ENCODE measurements at places on chromosomes 5 and 9.
A peak's percentile ranks its signal among the peaks of the same experiment; 100 is the strongest.

DNA sequence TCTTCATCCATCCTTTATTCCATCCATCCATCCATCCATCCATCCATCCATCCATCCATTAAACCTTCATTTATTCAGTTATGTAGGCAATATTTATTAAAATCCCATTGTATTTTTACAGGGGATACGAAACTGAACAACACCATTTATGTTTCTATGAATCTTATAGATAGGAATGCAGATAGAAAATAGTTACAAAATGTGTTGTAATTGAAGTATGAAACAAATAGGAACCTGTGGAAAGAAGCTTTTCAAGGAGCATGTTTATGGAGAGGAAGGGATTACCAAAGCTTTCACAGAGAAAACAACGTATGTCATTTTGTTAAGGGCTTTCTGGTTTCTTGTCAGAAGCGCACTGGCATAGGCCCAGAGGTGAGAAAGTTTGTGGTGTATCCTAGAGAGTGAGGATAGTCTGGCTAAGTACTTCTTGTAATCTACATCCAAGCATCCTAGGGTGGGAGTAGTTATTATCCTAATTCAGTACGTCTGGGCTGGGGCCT, 184.0 kb downstream of the CNTLN start:
- DNase-seq = no peak

- DNase-seq = peak; percentile 29
Observed at GRCh38 chr5:120655828-120656435, 191.8 kb downstream of the PRR16 start.

DNA sequence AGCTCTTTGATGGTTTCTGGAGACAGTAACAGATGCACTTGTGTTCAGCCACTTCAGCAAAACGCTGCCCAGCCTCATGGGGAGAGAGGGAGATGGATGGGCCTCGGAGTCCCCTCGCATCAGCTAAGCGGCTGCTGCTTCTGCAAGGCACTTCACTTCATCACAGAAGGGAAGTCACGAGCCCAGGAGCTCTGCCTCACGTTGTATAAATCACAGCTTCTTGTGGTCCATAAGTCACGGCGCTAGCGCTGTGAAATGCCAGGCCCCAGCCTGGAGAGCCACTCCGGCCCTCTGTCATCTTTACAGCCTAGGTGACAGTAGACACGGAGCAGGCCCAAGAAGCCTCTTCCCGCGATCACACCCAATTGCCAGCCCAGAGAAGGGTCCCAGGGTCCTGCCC, 23.4 kb downstream of the DBH start:
- DNase-seq = no peak

DNA sequence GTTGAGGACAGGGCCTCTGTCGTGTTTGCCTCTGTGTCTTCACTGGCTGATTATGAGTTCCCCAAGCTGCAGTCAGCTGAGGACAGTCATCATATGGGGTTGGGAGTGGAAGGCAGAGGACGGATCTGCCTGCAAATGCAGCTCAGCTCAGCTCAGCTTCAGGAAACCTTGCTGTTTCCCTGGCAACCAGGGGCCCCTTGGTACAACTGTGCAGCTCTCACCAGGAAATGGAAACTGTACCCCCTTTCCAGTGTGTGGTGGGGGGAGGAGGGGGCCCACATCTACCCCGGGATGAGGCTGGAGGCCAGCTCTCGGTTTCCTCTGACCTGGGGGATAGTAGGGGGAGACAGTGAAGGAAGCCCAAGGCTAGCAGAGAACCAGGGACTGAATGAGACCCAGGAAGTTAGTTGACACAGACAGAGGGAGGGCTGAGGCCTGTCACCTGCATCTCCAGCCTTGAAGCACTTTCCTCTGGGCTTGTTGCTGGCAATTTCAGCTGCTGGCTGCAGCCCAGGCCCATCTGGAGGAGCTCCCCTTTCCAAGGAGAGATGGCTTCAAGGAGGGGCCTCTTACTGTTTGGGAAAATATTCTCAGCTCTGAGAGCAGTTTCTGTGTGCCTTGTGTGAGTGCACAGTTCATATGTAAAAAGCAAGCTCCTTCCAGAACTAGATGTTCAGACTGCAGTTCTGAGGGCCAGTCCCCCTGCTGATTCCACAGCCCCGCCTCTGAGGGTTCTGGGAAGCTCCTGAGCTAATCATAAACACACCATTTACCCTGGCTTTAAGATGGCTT, 6.9 kb downstream of the ANXA6 start:
- DNase-seq = no peak

GRCh38 chr5:135497971-135498636, 37.7 kb downstream of the NEUROG1 start:
- no peak for DNase-seq

DNA sequence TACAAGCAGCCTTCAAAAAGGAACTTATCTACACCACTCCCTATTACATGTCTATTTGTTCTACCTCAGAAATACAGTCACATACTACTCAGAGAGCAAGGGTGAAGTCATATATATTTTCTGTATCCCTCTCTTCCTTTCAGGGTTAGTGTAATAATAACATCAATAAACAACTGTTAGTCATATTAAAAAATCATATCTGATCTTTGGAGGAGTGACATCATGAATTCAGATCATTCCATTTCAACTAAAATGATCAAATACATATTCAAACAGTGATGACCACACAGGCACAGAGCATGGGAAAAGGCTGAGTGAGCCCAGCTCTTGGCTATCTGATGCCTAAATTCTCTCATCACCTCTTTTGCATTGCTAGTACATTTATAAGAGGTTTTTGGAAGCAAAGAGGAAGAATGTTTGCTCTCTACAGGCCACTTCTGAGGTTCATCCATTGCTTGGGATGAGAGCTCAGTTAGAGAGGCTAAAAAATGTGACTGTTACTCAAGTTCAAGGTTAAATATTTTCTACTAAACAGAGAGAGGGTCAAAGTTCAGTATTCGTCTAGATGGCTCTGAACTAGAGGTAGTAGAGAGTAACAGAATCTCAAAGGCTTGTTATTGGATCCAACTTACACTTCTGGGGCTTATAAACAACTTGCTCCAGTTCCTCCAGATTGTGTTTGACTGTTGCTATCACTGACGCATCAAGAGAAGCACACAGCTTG, 39.0 kb downstream of the RIGI start:
- no peak for DNase-seq

GRCh38 chr5:15385037-15385436, 114.9 kb upstream of the FBXL7 start:
- DNase-seq = no peak

- DNase-seq = no peak
Observed at GRCh38 chr5:111820072-111820471, 63.1 kb upstream of the NREP start.

- no peak for DNase-seq
Observed at GRCh38 chr9:75894566-75894965, 4.1 kb downstream of the PCSK5 start.

DNA sequence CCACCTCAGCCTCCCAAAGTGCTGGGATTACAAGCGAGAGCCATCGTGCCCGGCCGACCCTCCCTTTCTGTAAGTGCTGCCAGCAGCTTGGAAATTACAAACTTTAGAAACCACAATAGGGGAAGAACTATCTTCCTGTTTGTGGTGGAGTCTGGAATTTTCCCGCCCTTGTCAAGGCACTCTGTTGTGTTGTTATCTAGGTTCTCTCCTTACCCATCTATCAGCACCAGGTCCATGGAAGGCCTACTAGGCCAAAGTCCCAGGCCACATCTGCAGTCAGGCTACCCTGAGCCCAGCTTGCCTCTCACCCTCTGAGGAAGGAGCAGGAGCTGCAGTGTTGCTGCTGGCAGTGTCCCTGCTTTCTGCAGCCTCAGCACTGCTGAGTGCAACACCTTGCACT, 214.9 kb downstream of the MCTP1 start:
- DNase-seq = no peak

GRCh38 chr5:149333711-149334443, 11.4 kb upstream of the GRPEL2 start:
- DNase-seq = no peak

DNA sequence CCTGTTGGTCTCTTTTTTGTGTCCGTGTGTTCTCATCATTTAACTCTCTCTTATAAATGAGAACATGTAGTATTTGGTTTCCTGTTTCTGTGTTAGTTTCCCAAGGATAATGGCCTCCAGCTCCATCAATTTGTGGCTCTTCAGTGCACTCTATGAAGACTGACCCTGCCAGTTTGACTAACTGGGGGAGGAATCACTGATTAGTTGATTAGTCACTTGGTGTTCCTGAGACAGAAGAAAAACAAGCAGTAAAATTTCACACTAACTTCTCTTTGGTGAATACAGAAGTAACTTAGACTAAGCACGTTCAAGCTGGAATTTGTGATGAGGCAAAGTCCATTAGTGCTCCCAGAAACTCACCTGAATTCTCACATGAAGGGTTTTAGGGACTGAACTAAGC, 495.8 kb upstream of the RORB start:
- DNase-seq = no peak

DNA sequence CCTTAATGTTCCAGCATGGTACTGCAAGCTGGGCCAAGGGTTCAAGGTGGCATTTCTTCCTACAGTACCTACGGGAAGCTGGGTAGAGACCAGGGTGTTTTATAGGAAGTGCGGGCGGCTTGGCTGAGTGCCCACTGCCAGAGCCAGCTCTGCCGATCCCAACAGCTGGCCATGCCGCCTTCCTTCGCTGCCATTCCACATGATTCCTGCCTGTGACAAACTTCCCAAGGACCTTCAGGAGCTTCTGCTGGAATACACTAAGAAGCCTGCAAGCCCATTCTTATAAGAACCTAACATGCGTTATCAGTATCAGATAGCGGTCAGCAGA, 22.0 kb downstream of the MYO10 start:
- DNase-seq = no peak

GRCh38 chr5:109411149-109411514, 1.4 kb upstream of the PJA2 start:
- no peak for DNase-seq

DNA sequence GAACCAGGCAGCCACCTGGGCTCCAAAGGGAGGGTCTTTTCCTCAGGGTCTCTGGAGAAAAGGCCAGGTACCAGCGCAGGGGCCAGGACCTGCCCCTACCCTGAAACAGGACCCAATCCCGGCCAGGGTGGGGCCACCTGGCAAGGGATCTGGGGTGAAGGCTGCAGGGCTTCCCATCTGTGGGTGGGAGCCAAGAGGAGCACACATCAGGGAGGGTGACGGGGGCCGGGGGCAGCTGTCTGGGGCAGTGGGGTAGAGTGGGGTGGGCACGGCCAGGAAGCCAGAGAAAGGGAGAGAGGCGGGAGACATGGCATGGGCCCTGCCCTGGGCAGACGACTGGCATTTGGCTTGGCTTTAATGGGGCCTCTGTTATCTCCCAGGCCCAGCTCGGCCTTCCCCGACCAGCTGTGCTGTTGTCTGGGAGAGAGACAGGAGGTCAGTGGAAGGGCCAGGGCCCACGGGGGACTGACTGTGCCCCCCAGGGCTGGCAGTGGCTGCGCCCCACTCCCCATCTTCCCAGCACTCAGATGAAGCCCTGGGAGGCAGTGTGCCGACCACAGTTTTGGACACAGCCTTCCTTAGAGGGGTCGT, 57.2 kb upstream of the RNF130 start:
- DNase-seq = no peak

GRCh38 chr5:151931260-151931659, 6.6 kb upstream of the GLRA1 start:
- no peak for DNase-seq

DNA sequence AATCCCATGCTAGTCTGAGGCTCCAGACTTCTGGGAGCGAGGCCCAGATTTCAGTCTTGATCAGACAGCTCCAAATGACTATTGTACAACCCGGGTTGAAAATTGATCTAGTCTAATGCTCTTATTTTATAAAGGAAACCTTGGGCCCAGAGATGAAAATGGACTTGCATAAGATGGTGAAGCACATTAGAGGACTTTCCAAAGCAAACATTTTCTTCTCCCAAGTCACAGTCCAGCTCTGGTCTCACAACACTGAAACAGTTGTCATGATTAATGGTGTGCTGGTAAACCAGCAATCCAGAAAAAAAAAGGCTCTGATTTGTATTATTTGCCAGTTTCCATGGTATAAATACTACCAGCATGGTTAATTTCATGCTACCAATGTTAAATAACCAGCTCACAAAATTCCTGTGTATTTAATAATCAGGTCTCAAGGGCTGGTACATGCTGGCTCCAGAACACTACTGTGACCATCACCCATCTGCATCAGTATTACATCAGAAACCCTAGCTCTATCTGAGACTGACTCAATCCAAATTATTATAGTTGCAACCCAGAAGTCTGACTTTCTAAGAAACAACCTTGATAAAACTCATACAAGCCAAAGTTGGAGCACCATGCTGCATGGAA, 32.5 kb upstream of the ABLIM3 start:
- no peak for DNase-seq

DNA sequence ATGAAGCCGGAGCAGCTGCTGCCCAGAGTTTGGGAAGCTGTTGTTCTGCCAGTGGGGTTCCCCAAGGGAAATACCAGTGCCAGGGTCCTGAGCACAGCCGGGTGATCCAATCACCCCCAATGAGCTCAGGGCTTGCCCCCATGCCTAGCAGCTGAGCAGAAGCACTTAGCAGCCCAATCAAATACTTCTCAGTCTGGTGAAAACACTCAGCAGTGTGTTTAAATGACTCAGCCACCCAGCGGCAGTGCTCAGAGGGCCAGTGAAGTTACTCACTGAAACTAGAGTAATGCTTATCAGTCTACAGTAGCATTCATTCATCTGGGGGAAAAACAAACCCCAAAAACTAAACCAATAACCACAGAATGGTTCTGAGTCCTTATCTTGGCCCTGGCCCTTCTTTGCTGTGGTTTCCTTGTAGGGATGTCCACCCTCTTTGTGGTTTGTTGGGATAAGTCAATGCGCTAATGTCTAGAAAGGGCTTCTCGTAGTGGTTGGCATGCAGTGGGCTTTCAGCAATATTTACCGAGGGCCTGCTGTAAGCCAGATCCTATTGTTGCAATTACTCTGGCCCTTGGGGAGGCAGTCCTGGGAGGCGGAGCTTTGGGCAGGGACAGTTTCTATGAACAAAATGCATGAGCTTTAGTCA, 43.1 kb downstream of the LHX2 start:
- DNase-seq = no peak

DNA sequence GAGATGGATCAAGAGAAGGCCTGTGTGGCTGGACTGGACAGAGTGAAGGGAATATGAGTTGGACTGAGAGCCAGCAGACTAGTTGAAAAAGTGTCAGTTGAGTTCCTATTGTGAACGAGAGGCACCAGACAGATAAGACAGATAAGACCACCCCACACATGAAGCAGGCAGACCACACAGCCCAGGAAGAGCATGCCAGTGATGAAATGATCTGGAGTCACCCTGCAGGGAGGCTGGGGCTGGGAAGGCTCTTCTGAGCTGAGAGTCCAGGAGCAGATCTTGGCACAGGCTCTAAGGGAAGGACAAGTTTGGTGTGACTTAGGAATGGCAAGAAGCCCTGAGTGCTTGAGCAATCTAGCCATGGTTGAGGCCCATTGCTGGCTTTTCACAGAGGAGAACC, 10.6 kb upstream of the SLC25A48 start:
- DNase-seq = no peak

- no peak for DNase-seq
Observed at GRCh38 chr5:1118738-1119137, 6.9 kb upstream of the SLC12A7 start.

GRCh38 chr9:121802753-121803152, 151.3 kb downstream of the DAB2IP start:
- DNase-seq = no peak

Measured in progenitor cell of endocrine pancreas (in vitro differentiated cells).